Airway epithelial cell (primary cell): ENCODE measurements at places on chromosomes 12 and 14. TPM values are rescaled to one million over a fixed set of nuclear protein-coding genes. Genes with fewer than 3 reads are reported as not detected.

CLEC4C gene
- total RNA-seq, result not detected in 2 replicates

NGB gene
- total RNA-seq, result 0.23 TPM in 1 of 2 replicates, not detected in the other

IL26 gene
- total RNA-seq, result not detected in 2 replicates

NR1H4 gene
- total RNA-seq, result not detected in 2 replicates

KRT75 gene
- total RNA-seq, result 2.1 and 2.6 TPM in 2 replicates

COX8C gene
- not detected in 2 replicates for total RNA-seq

TAS2R31 gene
- total RNA-seq, result 0.99 TPM in 1 of 2 replicates, not detected in the other

KERA gene
- total RNA-seq, result not detected in 2 replicates

KRT80 gene
- total RNA-seq, result 6.5 and 7.3 TPM in 2 replicates

COL2A1 gene
- 0.07 and 0.14 TPM in 2 replicates for total RNA-seq
